Dermis blood vessel endothelial cell (primary cell): ENCODE measurements at places on chromosomes 5 and 9. TPM values are rescaled to one million over a fixed set of nuclear protein-coding genes. Genes with fewer than 3 reads are reported as not detected.

GRCh38 chr9:3898461-3899218 lies 372.8 kb upstream of the RFX3 start:
- DNase-seq: peak; percentile 31

ANKRD18B gene
- under 0.01 and 1.4 TPM in 2 replicates for total RNA-seq

GRCh38 chr5:6166698-6167394 lies 211.5 kb downstream of the MED10 start:
- no peak for DNase-seq

- no peak for DNase-seq
Measured at GRCh38 chr9:133701321-133701980, 36.7 kb downstream of the SARDH start.
